Fibroblast of lung (primary cell): ENCODE measurements at places on chromosomes 16 and 17. TPM values are rescaled to one million over a fixed set of nuclear protein-coding genes. Genes with fewer than 3 reads are reported as not detected.

The AIPL1 gene
- polyA plus RNA-seq: 0.05 TPM in 1 of 2 replicates, not detected in the other

The MFAP4 gene
- polyA plus RNA-seq: 37.8 and 53.3 TPM in 2 replicates

The ZSCAN10 gene
- polyA plus RNA-seq: 0.02 TPM in 1 of 2 replicates, not detected in the other

The KRTAP4-9 gene
- polyA plus RNA-seq: not detected in 2 replicates

The KRTAP4-6 gene
- not detected in 2 replicates for polyA plus RNA-seq
